Aortic smooth muscle cell (primary cell): ENCODE measurements at places on chromosomes 4 and X. TPM values are rescaled to one million over a fixed set of nuclear protein-coding genes. Genes with fewer than 3 reads are reported as not detected.

Gene SEPSECS
- 6.7 and 7.0 TPM in 2 replicates for total RNA-seq

Gene ETNPPL
- 0.26 TPM in 1 of 2 replicates, not detected in the other for total RNA-seq

Gene TRMT10A
- total RNA-seq, result 5.7 and 7.5 TPM in 2 replicates

Gene USP26
- total RNA-seq, result not detected in 2 replicates

Gene ZNF518B
- 16.9 and 26.8 TPM in 2 replicates for total RNA-seq

Gene SMIM10
- 6.8 and 9.2 TPM in 2 replicates for total RNA-seq
